ENCODE measurements at places on chromosomes 5 and 9. TPM values are rescaled to one million over a fixed set of nuclear protein-coding genes. Genes with fewer than 3 reads are reported as not detected.

DNA sequence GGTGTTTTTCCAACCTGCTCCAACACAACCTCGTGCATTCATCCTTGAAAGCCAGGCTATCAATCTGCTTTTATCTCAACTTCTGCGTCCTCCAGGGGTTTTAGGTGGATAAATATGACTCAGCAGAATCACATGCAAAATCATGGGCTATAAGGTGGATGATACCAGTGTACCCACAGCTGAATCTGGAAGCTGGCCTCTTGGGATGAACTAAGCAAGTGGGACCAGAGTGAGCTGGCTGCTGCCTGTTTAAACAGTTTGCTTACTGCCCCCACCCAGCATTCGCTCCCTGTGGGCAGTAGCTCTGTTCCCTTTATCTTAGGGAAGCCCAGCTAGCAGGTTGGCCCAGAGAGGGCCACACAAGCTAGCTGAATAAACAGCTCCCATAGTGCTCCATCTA, 194.0 kb downstream of the CRB2 start:
- no peaks in the 10 kb centered on the region for H3K36me3 ChIP-seq
- H3K4me1 ChIP-seq: peaks cover 28% of the 10 kb centered on the region
- no peak for DNase-seq
- H3K27ac ChIP-seq: no peak overlapping the region

- no peak overlapping the region for H3K27ac ChIP-seq
- H3K27me3 ChIP-seq: no peaks in the 10 kb centered on the region
- DNase-seq: no peak
These were observed 96.5 kb upstream of the DAB2 start for GRCh38 chr5:39521098-39521860.

GRCh38 chr5:177450667-177451424, 4.2 kb downstream of the PRR7 start:
- peaks cover 6% of the 10 kb centered on the region for H3K36me3 ChIP-seq
- peaks cover 52% of the 10 kb centered on the region for H3K4me1 ChIP-seq
- H3K4me3 ChIP-seq: peak overlapping the region; percentile 84
- no peak for DNase-seq
- H3K27ac ChIP-seq: peak overlapping the region; percentile 78

- H3K27me3 ChIP-seq: peaks cover 9% of the 10 kb centered on the region
- H3K27ac ChIP-seq: no peak overlapping the region
- DNase-seq: no peak
- H3K4me3 ChIP-seq: no peak overlapping the region
- no peaks in the 10 kb centered on the region for H3K4me1 ChIP-seq
- H3K36me3 ChIP-seq: no peaks in the 10 kb centered on the region
These were observed 453.5 kb downstream of the GADD45G start for GRCh38 chr9:90058182-90058763.

DNA sequence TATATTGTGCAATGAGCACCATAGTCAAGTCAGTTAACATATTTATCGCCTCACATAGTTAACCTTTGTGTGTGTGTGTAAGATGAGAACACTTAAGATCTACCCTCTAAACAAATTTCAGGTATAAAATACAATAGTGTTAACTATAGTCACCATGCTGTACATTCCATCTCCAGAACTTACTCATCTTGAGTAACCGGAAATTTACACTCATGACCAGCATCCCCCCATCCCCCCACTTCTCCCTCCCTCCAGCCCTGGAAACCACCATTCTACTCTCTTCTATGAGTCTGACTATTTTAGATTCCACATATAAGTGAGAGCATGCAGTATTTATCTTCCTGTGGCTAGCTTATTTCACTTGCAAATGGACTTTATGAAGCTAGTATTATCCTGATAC, 40.3 kb downstream of the ZNF354A start:
- H3K4me3 ChIP-seq: no peak overlapping the region
- no peaks in the 10 kb centered on the region for H3K36me3 ChIP-seq
- H3K27ac ChIP-seq: no peak overlapping the region
- H3K4me1 ChIP-seq: no peaks in the 10 kb centered on the region
- no peak for DNase-seq

DNA sequence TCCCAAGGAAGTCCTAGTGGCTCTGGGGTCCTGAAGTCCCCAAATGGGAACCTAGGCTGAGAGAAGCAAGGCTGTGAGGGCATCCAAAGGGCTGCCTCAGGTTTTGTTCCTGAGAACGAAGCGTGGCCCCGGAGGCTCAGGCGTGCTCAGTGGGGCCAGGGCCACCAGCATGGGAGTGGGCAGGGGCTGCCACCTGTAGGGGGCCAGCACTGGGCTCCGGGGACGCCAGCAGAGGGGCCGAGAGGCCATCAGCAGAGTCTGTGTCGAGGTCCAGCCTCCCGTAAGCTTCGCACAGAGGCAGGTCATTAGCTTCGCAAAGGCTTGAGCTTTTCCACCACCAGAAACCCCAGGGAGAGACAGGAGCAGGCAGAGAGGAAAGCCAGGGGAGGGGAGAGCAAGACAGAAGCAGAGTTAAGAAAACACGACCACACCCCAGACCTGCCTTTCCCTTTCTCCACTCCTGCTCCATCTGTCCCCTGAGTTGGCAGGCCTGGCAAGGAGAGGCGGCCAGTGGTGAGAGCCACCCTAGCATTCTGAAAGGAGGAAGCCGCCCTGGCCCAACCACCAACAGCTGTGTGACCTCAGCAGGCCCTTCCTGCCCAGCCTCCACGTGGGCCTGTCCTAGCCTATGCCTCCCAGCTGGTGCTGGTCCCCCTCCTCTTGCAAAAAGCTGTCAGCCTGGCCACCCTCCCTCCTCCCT, 5.5 kb upstream of the SURF6 start:
- no peak for DNase-seq
- peaks cover 10% of the 10 kb centered on the region for H3K36me3 ChIP-seq
- peaks cover 7% of the 10 kb centered on the region for H3K4me1 ChIP-seq

- no peaks in the 10 kb centered on the region for H3K4me1 ChIP-seq
- no peaks in the 10 kb centered on the region for H3K27me3 ChIP-seq
- H3K36me3 ChIP-seq: peaks cover 3% of the 10 kb centered on the region
- no peak overlapping the region for H3K4me3 ChIP-seq
These were observed 17.0 kb downstream of the CTSL start for GRCh38 chr9:87742813-87743428.

GRCh38 chr5:92409134-92409533, 1026.0 kb upstream of the ARRDC3 start:
- H3K27ac ChIP-seq: no peak overlapping the region
- H3K4me3 ChIP-seq: no peak overlapping the region
- no peaks in the 10 kb centered on the region for H3K36me3 ChIP-seq
- no peaks in the 10 kb centered on the region for H3K4me1 ChIP-seq
- DNase-seq: no peak
- no peaks in the 10 kb centered on the region for H3K27me3 ChIP-seq

DNA sequence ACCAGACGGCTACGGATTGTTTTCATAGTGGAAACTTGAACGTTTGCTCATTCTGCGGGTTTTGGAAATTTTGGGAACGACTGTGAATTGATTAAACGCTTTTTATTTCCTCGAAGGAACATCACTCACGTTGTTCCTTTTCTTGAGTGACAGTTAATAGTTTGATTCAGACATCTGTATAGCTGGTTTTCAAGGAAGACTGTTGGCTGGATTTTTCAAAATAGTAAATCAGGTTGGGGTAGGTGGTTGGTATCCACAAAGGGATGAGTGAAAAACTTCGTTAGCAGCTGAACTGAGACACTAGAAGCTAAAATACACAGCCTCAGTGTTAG, 1.1 kb downstream of the TGFBR1 start:
- H3K36me3 ChIP-seq: no peaks in the 10 kb centered on the region
- peak overlapping the region; percentile 54 for H3K27ac ChIP-seq
- H3K4me3 ChIP-seq: peak overlapping the region; percentile 91

- H3K27me3 ChIP-seq: no peaks in the 10 kb centered on the region
- no peaks in the 10 kb centered on the region for H3K4me1 ChIP-seq
- no peak overlapping the region for H3K27ac ChIP-seq
- no peak for DNase-seq
- no peaks in the 10 kb centered on the region for H3K36me3 ChIP-seq
These were observed 226.4 kb downstream of the PCSK5 start for GRCh38 chr9:76116913-76117312.

DNA sequence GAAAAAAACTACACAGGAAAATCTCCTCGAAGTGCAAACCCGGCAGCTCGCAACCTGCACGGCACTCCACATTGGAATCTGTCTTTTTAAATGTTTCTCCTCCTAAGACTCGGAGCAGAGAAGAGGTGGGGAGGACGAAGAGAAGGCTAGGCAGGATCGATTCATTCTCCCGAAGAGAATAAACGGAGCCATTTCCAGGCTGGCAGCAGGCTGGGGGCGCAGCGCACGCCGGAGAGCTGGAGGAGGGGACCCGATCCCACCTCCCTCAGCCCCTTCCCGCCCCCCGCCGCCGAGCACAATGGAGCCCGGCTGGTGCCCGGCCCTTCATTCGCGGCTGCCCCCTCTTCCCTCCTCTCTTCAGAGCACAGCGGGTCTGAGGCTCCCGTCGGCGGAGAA, 628 bp downstream of the HOMER1 start:
- no peaks in the 10 kb centered on the region for H3K36me3 ChIP-seq
- H3K27ac ChIP-seq: peak overlapping the region; percentile 95
- peak overlapping the region; percentile 96 for H3K4me3 ChIP-seq
- H3K4me1 ChIP-seq: peaks cover 57% of the 10 kb centered on the region
- no peaks in the 10 kb centered on the region for H3K27me3 ChIP-seq
- DNase-seq: no peak

GRCh38 chr9:33289496-33289895, 820 bp upstream of the NFX1 start:
- H3K27me3 ChIP-seq: no peaks in the 10 kb centered on the region
- DNase-seq: no peak
- H3K36me3 ChIP-seq: peaks cover under 1% of the 10 kb centered on the region
- peaks cover 29% of the 10 kb centered on the region for H3K4me1 ChIP-seq
- peak overlapping the region; percentile 98 for H3K4me3 ChIP-seq
- no peak overlapping the region for H3K27ac ChIP-seq

DNA sequence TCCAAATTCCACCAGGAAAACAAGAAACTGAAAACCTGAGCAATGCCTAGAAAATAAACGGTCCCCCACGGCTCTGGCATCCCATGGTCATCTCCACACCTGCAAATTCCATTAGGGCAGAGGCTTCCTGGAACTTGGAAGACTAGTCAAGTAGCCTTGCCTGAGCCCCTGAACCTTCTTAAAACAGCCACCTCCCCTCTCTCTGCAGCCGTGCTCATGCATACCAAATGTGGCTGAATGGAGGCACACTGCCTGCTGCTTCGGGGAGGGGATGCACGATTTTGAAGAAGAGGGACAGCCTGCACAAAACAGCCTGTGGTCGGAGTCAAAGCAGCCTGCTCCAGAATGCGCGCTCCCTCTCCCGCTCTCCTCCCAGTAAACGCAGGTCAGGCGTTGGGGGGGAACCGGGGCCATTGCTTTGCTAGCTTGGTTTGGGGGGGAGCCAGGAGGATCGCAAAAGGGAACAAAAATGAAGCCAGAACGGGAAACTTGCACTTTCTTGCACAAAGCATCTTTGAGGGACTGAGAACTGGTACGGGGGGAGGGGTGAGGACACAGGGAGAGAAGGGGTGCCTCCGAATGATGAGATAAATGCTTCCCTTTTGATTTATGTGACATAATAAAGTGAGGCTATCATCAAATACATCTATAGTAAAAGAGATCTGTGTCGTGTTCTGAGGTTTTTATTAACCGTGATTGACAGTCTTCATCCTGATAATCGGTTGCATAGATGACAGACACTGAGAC, at the start of gene TRPM3:
Gene TRPM3, minus strand, starts transcription at position 347 of the 747 bp plus-strand sequence. Its CDS starts 267 bp downstream, at position 80.
- peak within 1 kb of the TSS; percentile 87 for H3K4me3 ChIP-seq
- H3K36me3 ChIP-seq: no peaks in the 10 kb centered on the region
- H3K27ac ChIP-seq: no peak within 1 kb of the TSS

DNA sequence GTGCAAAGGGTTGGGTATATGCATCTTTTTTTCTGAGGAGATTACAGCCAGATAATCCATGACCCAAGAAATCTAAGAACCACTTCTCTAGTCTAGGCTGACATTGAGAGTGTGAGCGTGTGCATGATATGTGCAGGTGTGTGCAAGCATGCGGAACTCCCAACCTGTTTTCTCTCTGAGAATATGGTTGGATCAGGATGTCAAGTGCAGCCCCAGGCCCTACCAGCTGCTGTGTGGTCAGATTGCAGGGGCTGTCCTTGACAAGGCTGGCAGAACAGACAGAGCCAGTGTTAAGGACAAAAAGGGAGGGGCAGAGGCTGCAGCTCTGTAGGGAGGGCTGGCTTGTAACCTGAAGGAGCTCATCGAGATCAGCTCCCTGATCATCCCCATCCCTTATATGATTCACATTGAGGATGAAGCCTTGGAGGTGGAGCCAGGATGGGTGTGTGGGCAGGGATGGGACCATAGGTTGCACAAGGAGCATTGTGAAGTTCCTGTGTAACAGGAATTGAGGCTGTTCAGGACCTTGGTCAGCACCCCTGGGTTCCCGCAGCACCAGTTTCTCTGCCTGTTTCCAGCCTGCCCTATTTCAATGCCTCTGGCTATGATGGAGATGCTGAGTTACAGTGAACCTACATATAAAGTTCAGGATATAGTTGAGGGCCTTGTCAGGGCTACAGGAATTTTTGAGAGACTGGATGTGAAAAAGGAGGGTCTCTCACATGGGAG, 52.6 kb upstream of the ARAP3 start:
- no peak overlapping the region for H3K4me3 ChIP-seq
- H3K27ac ChIP-seq: no peak overlapping the region
- H3K27me3 ChIP-seq: peaks cover 4% of the 10 kb centered on the region
- H3K4me1 ChIP-seq: peaks cover 16% of the 10 kb centered on the region
- H3K36me3 ChIP-seq: no peaks in the 10 kb centered on the region

The RALGPS1 gene
- 11.7 TPM for total RNA-seq

The SHISAL2B gene
- total RNA-seq: 0.55 TPM

The MARCOL gene
- not detected for total RNA-seq

The LRRC19 gene
- total RNA-seq: not detected

The DMRT3 gene
- total RNA-seq: not detected

The IFNB1 gene
- not detected for total RNA-seq

The TMED9 gene
- total RNA-seq: 113 TPM

The TNFSF15 gene
- not detected for total RNA-seq

The TAF1L gene
- not detected for total RNA-seq

The C8G gene
- total RNA-seq: 0.59 TPM

The MLANA gene
- total RNA-seq: not detected

The PKD2L2 gene
- not detected for total RNA-seq

All from neural crest cell (in vitro differentiated cells).